ENCODE measurements at places on chromosomes 5 and 9. TPM values are rescaled to one million over a fixed set of nuclear protein-coding genes. Genes with fewer than 3 reads are reported as not detected.

Gene CDC14B
- total RNA-seq, result 3.9 TPM

Gene KLHL3
- 14.0 TPM for total RNA-seq

Gene NDUFA8
- total RNA-seq, result 6.6 TPM

Gene SSNA1
- total RNA-seq, result 45.1 TPM

Gene CENPK
- total RNA-seq, result 22.0 TPM

Gene BSPRY
- 5.5 TPM for total RNA-seq

Gene ABHD17B
- 28.7 TPM for total RNA-seq

Gene SLC45A2
- total RNA-seq, result not detected

Gene GFI1B
- 2.8 TPM for total RNA-seq

Gene SLU7
- total RNA-seq, result 114 TPM

Gene OLFML2A
- not detected for total RNA-seq

Gene ZDHHC21
- 9.2 TPM for total RNA-seq

Gene FOXD4L4
- total RNA-seq, result not detected

Gene NR5A1
- total RNA-seq, result not detected

Gene SELENOP
- 1.1 TPM for total RNA-seq

Gene GBGT1
- 2.2 TPM for total RNA-seq

Gene SPINK13
- total RNA-seq, result not detected

Gene FOXD4L5
- total RNA-seq, result not detected

Gene EGFL7
- 0.47 TPM for total RNA-seq

Gene KCNV2
- not detected for total RNA-seq

Gene CSF2
- total RNA-seq, result 1.2 TPM

Gene BARHL1
- total RNA-seq, result not detected

Gene PCDHGA11
- 0.40 TPM for total RNA-seq

Gene C6
- not detected for total RNA-seq

Gene SPATA31A3
- total RNA-seq, result not detected

Gene C1QTNF2
- total RNA-seq, result not detected

Gene KCTD16
- total RNA-seq, result not detected

Gene CCL21
- not detected for total RNA-seq

Gene ANGPTL2
- not detected for total RNA-seq

Gene CKS2
- total RNA-seq, result 18.3 TPM

Gene TRIM23
- 18.8 TPM for total RNA-seq

Gene IRX2
- not detected for total RNA-seq

Gene CPLANE1
- 19.4 TPM for total RNA-seq

Gene C7
- not detected for total RNA-seq

Gene ADAMTS16
- total RNA-seq, result not detected

Gene PDCD1LG2
- total RNA-seq, result 0.16 TPM
